ENCODE measurements at places on chromosomes 1 and 21.

- DNase-seq: no peak
Observed at GRCh38 chr1:220928725-220929300, 49.6 kb downstream of the HLX start.

DNA sequence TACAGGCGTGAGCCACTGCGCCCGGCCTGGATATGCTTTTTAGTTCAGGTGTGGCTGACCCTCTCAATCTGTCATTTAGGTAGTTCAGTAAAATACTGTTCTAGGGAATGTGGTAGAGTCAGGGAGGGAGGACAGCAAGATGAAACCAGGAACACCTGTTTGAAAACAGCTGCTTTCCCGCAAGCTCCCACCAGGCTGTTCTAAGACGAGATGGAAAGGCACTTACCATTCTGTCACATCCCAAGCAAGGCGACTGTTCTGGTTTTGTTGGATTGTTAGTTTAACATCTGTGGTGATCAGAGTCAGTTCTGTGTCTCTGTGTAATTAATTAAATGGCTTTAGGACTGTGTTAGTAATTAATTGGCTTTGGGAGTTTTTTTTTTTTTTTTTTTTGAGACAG lies 2.9 kb downstream of the CHAF1B start:
- DNase-seq: no peak

GRCh38 chr1:209634005-209634737 lies 18.1 kb downstream of the LAMB3 start:
- DNase-seq: no peak

GRCh38 chr1:229434641-229435051 lies 752 bp upstream of the ACTA1 start:
- DNase-seq: no peak

DNA sequence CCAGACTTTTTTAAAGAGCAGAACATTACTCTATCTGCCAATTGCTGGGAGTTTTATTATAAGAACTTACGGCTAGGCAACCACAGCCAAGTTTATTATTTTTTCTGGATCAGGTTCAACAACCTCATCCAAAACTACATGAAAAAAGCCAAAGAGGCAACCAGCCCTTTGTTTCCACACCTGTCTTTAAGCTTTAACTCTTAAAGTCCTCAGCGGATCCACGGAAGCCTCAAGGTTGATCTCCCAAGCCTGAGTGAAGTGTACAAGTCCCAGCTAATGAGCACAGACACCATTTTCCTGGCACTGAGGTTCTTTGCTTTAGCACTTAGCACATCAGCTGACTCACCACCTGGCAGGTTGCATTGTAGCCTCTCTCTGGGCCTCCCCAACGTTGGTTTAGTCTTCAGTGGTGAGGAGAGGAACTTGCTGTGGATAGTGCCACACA lies 143.1 kb downstream of the TGFBR3 start:
- no peak for DNase-seq

- no peak for DNase-seq
Observed at GRCh38 chr1:164662462-164662861, 103.5 kb downstream of the PBX1 start.

- DNase-seq: no peak
Observed at GRCh38 chr1:223706077-223706973, 6.0 kb upstream of the CAPN2 start.

GRCh38 chr1:67784545-67785186 lies 48.6 kb downstream of the GNG12 start:
- DNase-seq: no peak

- no peak for DNase-seq
Observed at GRCh38 chr1:240254778-240255291, 163.2 kb downstream of the FMN2 start.

DNA sequence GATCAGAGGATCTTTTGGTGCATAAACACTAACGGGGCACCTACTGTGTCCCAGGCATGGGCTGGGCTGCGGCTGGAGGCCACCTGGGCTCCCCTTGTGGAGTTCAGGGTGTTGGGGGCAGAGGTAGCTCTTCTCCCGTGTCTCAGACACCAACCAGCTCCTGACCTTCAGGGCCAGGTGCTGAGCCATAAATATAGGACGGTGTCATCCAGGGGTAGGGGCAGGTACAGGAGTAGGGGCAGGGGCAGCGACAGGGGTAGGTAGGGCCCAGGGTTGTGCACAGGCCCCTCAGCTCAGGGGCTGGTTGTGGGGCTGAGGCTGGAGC lies 18.0 kb upstream of the LRRC3 start:
- no peak for DNase-seq

DNA sequence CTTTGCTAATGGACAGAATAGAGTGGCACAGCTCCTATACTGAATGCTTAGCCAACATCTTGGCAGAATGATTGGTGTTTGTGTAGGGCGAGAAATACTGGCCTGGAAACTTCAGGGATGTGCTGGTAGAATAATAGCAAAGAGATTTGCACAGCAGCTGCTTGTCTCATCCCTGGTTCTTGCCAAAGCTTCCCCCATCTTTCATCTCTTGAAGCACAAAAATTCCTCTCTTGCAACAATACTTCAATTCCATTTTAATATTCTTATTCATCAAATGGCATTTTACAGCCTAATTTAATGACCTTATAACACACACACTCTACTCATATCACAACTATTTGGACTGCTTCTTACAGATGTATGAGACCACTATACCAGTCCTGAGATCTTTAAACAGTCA lies 37.7 kb downstream of the LHX8 start:
- DNase-seq: no peak
